ENCODE measurements at places on chromosomes 7 and 10.

- no peak for DNase-seq
Measured at GRCh38 chr7:76089865-76090475, 42.1 kb downstream of the MDH2 start.

DNA sequence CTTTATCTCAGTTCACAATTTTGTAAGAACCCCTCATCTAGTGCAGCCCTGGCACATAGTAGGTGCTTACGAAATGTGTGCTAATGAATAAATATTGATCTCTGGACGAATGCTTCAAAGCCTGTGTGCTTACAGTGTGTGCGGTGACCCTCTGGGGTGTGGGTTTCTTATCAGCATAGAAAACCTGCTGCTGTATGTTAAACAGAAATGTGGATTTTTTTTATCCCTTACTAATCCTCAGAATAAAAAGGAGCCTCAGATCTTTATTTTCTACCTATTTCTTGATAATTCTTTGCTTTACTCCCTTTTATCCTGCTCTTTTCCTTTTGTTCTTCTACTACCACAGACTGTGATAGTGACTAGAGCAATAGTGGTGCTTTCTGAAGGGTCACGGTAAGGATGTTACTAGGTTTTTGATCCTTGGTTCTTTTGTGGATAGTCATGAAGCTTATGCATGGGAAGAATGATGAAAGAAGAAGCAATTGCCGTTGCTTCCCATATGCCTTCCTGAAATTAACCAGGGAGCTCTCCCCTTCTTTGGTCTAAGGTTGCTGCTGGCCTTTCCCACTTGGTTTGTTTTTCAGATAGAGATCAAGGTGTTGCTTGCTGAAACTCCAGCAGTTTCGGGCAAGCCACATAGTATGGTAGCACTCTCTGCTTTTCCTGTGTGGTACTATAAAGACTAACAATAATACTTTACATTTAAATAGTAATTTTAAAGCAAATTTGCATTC is 44.7 kb downstream of the SPAG6 start:
- no peak for DNase-seq

- DNase-seq: no peak
Measured at GRCh38 chr10:128803790-128804189, 663.3 kb upstream of the MGMT start.

DNA sequence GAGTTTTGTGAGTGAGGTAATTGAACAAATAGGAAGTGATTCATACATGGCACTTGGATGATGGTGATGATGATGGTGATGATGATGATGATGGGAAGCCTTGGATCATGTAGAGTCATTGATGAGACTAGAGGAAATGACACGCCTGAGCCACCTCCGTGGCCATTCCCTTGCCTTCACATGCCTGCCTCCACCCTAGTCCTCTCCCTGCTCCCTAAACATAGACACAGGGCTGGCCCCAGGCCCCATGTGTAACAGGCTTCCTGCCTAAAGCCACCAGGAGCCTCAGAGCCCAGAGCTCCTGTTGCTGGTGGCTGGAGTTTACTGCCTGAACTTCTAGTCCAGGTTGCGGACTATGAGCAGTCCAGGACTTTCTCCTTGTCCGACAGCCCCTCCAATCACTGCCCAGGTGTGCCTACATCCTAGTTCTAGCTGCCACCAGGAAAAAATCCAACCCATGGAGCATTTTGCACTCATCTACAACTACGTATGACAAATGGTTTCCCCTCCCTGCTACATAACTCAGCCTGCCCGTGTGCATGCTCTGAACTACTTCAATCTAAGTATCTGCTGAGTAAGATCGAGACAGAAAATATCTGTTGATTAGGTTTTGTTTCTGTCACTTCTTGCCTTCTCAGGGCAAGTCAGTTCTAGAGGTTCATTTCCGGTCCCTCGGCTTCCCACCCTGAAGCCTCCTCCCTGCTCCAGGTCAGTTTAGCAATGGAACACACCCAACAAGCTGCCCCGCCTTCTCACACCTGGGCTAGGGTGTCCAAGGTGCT is 35.5 kb upstream of the KDM7A start:
- no peak for DNase-seq

DNA sequence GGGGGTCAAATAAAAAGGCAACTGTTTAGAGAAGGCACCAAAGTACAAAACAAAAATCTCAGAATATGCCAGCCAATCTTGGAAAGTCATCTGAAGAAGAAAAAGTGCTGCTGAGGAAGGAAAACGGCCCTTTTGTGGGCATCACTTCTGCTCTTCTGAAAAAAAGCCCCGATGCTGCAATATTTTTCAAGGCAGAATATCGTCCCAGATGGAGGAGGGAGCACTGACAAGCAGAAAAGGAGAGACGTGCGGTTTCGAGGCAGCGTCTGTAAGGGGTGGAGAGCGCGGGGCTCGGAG is 959 bp upstream of the ATRNL1 start:
- DNase-seq: no peak

DNA sequence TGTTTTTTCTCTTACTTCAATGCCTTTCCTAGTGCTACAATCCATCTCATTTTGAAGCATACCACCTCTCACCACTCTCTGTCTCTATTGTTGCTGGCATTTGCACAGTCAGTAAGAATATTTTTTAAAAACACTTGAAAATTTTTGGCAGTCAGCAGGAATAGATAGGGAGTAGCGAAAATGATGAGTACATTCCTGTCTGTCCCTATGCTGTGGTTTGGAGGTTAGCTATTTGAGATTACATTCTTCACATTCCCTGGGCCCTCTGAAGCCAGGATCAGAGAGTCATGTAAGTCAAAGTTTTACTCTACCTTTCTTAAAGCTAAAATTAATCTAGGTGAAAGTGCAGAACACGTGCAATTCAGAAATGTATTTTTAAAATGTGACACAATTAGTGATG is 53.0 kb upstream of the MAGI2 start:
- DNase-seq: no peak

GRCh38 chr10:111491154-111491553 is 414.3 kb downstream of the ADRA2A start:
- no peak for DNase-seq

GRCh38 chr7:26443006-26443405 is 151.3 kb downstream of the SNX10 start:
- no peak for DNase-seq

GRCh38 chr7:1013581-1013980 is 30.6 kb downstream of the CYP2W1 start:
- DNase-seq: no peak

- no peak for DNase-seq
Measured at GRCh38 chr10:32057036-32057372, 779 bp upstream of the KIF5B start.

- no peak for DNase-seq
Measured at GRCh38 chr10:78320506-78320905, 286.8 kb downstream of the RPS24 start.

DNA sequence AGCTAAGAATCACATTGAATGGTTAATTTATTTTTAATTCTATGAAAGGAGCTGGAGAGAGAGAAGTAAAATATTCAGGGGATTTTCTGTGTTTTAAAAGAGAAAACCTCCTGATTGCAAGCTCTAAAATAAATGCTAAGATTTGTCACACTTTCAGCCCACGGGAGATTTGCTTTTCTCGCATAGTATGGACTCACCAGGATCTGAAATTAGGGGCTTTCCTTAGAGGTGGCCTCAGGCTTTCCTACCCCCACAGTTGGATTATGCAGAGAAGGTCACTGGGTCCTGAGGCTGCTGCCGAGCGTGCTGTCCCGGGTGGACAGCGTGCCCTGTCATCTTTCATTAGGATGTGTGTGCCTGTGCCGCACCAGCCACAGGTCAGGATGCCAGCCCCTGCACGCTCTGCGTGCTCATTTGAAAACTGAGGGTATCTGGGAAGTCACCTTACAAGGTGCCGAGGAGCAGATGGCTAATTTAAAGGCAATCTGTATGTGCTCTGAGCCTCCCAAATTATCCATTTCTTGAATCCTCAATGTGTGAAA is 258.8 kb downstream of the CELF2 start:
- DNase-seq: no peak
